HuH-7.5 (cell line): ENCODE measurements at places on chromosomes 1 and 21.
A peak's percentile ranks its signal among the peaks of the same experiment; 100 is the strongest.

DNA sequence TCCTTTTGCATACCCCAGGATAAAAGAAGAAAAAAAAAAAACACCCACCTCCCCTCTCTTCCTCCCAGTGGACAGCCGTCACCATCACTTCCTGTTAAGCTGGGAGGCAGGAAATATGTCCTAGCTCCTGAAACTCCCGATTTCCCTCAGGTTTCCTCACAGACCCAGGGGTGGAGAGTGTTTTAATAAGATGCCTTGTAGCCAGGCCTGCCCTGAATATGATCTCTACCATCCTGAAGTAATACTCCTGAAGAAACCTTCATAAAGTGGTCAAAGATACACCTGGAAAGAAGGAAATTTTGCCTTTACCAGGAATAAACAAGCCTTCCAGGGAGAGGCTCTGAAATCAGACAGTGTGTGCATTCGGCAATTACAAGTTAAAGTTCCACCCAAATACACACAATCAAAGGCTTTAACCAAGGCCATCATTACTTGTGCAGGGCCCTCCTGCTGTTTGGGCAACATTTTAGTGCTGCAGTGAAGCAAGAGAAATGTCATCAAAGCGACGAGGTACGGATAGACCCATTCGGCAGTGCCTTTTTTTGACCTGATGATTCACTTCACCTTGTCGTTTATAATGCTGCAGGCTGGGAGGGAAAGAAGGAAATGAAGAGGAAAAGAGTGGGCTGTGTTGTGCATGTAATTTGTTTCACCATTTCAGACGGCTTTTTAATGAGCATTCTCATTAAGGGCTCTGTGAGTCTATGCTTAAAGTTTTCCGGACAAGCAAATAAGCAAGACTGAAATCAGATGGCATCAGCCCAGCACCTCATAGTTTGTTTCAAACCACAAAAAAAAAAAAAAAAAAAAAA is 41.0 kb upstream of the RASAL2 start:
- DNase-seq, result no peak

GRCh38 chr1:97461782-97462181 is 459.1 kb downstream of the DPYD start:
- DNase-seq, result no peak

GRCh38 chr1:43317817-43318471 is 17.2 kb downstream of the TIE1 start:
- DNase-seq, result no peak

DNA sequence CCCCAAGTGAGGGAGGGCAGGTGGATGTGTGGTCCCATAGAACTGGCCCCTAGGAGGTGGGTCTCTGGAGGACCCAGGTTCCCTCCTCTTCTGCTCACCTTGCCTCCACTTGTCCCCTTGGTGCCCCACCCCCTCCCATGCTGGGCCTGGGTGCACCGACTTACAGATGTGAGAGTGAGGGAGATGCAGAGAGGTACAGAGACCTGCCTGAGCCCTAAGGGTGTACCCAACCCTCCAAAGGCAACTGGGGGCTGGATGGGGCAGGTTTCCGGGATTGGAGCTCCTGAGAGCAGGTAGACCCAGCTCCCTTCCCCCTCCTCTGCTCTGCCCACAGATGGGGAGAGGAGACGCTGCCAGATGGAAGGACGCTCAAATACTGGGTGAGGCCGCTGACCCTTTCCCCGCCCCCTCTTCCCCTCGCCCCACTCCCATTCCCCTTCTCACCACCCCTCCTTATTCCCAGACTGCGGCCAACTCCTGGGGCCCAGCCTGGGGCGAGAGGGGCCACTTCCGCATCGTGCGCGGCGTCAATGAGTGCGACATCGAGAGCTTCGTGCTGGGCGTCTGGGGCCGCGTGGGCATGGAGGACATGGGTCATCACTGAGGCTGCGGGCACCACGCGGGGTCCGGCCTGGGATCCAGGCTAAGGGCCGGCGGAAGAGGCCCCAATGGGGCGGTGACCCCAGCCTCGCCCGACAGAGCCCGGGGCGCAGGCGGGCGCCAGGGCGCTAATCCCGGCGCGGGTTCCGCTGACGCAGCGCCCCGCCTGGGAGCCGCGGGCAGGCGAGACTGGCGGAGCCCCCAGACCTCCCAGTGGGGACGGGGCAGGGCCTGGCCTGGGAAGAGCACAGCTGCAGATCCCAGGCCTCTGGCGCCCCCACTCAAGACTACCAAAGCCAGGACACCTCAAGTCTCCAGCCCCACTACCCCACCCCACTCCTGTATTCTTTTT is 10.3 kb downstream of the TINAGL1 start:
- DNase-seq, result no peak

GRCh38 chr1:1910651-1911331 is 4.3 kb upstream of the CALML6 start:
- DNase-seq, result no peak

GRCh38 chr1:103106426-103107341 is 1.6 kb downstream of the COL11A1 start:
- peak; percentile 26 for DNase-seq

- DNase-seq, result no peak
Observed at GRCh38 chr1:5619469-5619868, 372.8 kb downstream of the NPHP4 start.

DNA sequence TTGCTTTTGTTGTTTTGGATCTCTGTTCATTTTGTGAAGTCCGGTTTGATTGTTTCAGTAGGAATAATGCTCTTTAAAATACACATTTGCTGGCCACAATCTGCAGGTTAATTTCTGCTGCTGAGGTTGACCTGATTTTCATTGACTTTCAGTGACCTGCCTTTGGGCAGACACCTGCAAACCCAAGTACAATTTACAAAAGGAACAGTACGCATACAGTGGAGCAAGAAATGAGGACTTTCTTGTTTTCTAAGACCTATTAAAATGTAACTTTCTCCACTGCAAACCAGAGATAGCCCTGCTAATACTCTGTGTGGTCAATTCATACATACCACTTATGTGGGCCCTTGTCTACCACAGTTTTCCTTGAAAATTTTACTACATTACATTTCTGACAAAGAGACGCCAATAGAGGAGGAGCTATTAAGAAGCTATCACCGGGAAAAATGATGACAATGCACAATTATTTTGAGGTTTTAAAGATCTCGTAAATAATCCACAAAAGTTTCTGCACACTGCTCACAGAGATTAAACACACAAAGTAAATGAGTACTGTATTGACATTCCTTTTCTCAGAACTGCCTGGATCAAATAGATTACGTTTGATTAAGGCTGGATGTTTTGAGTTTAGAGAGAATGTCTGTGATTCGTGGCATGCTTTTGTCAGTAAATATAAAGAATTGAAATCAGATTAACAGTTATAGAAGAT is 141.9 kb downstream of the SDCCAG8 start:
- no peak for DNase-seq

DNA sequence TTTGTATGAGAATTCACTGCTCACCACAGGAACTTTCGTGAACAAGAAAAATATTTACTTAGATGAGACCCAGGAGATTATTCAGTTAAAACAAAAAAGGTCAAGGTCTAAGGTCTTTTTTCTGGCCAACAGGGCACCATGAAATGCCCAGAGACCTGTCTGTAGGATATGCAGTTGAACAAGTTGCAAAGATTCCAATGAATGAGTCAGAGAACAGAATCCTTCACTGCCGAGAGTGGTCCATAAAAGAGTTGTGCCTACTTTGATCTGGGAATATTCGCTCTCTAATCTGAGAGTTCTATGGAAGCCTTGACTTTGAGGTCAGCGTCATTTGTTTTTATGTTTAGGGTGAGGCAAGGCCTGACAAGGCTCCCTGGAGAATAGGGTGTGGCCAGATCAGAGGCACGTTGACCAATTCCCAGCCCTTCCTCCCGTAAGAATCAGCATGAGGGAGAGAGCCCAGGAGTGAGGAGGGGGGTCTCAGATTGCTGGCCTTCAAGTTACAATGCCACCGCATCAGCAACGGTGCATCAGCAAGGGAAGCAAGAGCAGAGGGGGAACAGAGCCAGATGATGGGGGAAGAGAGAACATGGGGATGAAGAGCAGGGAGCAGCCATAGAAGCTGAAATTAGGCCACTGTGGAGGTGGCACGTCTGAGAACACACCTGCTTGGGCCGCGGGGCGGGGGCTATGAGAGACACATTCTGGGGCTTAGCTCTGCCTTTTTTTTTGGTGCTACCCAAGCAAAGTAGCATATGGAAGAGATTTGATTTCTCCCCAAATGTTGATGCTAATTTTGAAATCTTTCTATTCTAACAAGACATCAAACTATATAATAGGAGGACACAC is 206.4 kb upstream of the RAB4A start:
- DNase-seq, result no peak

GRCh38 chr21:41833497-41834115 is 45.5 kb downstream of the PRDM15 start:
- DNase-seq, result no peak

DNA sequence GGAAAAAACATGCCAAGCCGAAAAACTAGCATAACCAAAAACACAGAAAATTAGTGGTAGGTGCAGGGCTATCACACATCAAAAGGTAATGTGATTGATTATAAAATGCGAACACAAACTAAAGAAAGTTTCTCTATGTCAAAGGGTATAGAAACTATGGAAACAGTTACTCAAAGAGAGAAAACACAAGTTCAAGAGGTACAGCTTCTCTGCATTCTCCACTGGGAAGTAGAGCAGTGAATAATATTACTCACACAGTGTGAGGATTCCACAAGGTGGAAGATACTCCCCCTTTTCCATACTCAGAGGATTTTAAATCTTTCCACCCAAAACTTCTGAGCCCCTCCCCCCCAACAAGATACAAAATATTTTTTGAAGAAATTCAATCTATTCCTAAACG is 18.6 kb downstream of the AKT3 start:
- DNase-seq, result no peak

- DNase-seq, result no peak
Observed at GRCh38 chr1:95033843-95034242, 38.9 kb downstream of the ALG14 start.

GRCh38 chr1:164673584-164674214 is 114.7 kb downstream of the PBX1 start:
- peak; percentile 16 for DNase-seq

GRCh38 chr1:198601936-198602889 is 36.6 kb upstream of the PTPRC start:
- no peak for DNase-seq

GRCh38 chr1:208917723-208918122 is 665.8 kb upstream of the CAMK1G start:
- DNase-seq, result no peak

DNA sequence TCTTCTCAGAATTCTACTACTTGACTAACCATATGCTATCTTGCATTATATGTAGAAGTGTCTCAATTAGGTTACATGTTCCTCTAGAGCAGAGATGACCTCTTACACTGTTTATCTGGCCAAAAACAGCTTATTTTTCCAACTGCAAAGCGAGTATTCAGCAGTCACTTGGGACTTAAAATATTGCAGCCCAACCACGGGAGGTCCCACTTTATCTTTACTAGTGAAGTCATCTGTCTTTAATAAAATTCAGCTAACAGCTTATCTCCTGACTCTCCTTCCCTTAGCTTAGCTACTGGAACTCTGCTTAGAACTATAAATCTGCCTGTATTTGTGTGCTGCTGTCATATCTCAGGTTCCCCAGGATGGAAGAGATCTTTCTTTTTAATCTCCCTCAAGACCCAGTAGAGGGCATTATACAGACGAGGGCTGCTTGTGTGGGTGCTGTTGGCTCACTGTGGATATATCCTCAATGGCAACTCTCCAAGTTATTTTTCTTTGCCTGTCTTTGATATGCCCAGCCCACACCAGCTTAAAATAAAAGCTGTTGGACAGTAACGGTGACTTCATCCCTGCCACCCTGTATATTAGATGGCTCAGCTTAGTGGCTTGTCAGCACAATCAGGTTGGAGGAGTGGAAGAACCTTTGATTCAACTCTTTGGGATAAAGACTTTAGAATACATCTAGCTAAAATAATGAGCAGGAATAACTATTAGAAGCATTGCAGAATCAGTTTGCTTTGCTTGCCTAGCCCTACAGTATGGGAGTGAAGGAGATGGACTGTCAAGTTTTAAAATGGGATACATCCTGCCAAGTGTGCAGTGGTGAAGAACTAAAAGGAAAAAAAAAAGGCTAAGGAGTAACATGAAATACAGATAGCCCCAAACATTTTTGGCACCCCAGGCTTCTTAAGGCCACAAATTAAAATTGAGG is 9.6 kb downstream of the ENSA start:
- DNase-seq, result no peak

DNA sequence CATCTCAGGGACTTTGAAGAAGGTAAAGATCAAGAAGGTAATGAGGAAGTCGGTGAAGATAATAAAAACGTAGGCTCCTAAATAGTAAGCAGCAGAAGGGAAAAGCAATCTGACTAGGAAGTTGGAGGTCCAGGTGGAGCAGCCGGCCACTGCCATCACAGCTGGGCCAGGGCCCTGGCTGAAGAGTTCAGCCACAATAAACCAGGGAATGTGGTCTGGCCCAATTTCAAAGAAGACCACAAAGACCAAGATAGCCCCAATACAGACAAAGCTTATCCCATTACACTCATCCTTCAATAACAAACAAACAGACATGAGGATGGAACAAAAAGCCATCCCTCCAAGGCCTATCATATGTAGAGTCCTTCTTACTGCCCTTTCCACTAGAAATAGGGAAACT is 18.4 kb upstream of the JAK1 start:
- DNase-seq, result no peak

DNA sequence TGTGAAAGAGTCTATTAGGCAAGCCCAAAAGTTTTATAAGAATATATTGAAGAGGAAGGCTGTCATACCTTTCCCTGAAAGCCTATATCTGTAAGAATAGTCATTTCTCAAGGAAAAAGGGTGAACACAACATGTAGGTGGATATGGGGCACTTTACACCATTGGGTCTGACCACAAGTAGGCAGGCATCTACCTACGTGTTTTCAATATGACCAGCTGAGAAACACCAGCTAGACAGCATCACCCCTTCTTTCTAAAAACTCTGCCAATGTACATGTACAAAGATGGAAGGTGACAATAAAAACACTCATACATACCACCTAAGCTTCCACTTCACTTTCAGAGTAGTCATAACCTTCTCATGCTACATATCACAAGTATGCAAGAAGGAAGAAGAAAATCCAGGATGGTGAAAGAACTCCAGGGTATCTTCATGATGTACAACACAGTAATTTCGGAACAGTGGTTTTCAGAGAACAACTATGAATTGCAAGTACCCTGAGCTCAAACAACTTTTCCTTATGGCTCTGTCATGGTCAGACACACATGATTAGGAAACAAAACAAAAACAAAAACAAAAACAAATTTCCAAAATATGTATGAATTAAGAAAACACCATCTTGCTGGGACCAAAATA is 98.5 kb upstream of the ADGRL2 start:
- no peak for DNase-seq
